ENCODE measurements at places on chromosomes 2 and 18.

GRCh38 chr2:118430510-118431164 lies 342.4 kb downstream of the INSIG2 start:
- DNase-seq: no peak

DNA sequence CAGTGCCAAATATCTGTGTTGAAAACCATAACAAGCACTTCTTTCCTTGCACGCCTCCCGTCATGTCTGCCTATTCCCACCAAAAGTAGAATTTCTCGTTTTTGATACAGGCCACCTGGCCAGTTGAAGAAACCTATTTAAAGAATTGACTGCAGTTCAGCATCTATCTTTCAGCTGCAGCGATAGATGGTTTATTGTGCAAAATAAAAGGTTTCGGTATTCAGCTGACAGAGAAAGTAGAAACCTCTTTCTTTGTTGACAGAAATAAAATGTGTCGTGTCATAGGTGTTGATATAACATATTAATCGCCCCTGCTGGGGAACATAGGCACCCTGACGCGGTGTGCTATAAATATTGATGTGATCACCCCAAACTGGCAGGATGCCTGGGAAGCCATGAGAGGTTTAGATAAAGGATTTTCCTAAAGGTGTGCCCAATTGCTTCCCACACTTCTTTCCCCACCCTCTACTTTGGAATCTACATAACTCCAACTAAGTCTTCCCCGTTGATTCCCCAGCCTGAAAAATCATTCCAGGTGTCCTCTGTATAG lies 570.4 kb downstream of the CCDC85A start:
- peak; percentile 28 for DNase-seq

- DNase-seq: no peak
These were observed 18.6 kb downstream of the GLI2 start for GRCh38 chr2:120754067-120754960.

GRCh38 chr2:85873679-85874078 lies 15.1 kb downstream of the ST3GAL5 start:
- no peak for DNase-seq

- DNase-seq: no peak
These were observed 25.7 kb downstream of the MEX3C start for GRCh38 chr18:51171625-51172259.

- DNase-seq: no peak
These were observed 101.2 kb upstream of the ASB18 start for GRCh38 chr2:236365258-236366048.

GRCh38 chr2:181457741-181458425 lies 697 bp downstream of the ITGA4 start:
- peak; percentile 77 for DNase-seq

- DNase-seq: peak; percentile 64
These were observed 6.6 kb downstream of the D2HGDH start for GRCh38 chr2:241741016-241741415.

- no peak for DNase-seq
These were observed 305.9 kb downstream of the ARHGAP15 start for GRCh38 chr2:143435131-143435530.

GRCh38 chr18:46408334-46408987 lies 248.6 kb downstream of the LOXHD1 start:
- DNase-seq: no peak

DNA sequence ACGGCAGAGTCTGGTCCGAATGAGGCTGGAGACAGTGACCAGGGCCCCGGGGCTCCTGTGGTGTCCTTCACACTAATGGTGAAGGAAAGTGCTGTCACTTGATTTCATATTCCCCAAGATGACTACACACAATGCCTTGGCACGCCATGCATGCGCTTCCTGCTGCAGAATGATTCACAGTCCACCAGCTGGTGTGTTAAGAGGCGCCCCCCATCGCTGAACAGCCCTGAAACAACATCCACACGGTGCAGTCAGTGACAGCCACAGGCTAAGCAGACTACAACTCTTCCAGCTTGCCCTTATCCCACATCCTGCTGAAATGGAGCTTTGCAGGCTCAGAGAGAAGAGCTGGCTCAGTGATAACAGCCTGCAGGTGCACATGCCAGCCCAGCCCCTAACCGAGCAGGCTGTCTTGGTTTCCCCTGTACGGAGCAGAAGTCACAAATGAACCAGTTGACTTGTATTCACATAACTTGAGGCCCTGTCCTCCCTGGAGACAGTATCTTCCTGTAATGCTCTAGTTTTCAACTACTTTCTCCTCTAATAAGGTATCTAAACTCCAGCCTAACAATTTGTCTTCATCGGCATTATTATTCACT lies 24.3 kb upstream of the CDH20 start:
- peak; percentile 62 for DNase-seq

DNA sequence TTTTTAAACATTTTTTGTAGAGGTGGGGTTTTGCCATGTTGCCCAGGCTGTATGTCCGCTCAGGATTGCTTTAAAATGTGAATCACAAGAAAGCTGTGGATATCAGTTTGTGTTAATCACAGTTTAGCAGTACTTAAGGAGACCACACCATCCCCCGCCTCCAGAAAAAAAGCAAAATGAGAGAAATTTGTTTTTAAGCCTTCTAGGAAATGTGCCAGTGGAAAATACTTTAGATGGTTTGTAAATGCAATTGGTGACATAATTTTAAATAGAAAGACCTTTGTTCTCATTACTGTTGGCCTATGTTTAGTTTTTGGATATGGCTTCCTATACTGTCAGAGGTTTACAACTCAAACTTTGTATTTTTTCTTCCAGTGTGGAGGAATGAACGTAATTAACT lies 27.0 kb downstream of the GCA start:
- no peak for DNase-seq

- no peak for DNase-seq
These were observed 30.8 kb upstream of the AAK1 start for GRCh38 chr2:69674316-69674670.

DNA sequence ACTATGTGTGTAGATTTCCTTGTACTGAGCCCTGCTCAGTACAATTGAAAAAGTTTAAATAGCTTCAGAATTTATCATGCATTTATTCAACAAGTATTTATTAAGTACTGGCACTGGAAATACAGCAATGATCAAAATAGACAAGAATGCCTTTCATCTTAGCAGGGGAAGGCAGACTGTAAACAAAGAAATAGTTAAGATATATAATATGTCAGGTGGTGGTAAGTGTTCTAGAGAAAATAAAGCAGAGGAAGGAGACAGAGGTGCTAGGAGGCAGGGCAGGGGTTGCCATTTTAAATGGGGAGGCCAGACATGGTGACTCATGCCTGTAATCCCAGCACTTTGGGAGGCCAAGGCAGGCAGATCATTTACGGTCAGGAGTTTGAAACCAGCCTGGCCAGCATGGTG lies 13.6 kb upstream of the LIPG start:
- DNase-seq: no peak

DNA sequence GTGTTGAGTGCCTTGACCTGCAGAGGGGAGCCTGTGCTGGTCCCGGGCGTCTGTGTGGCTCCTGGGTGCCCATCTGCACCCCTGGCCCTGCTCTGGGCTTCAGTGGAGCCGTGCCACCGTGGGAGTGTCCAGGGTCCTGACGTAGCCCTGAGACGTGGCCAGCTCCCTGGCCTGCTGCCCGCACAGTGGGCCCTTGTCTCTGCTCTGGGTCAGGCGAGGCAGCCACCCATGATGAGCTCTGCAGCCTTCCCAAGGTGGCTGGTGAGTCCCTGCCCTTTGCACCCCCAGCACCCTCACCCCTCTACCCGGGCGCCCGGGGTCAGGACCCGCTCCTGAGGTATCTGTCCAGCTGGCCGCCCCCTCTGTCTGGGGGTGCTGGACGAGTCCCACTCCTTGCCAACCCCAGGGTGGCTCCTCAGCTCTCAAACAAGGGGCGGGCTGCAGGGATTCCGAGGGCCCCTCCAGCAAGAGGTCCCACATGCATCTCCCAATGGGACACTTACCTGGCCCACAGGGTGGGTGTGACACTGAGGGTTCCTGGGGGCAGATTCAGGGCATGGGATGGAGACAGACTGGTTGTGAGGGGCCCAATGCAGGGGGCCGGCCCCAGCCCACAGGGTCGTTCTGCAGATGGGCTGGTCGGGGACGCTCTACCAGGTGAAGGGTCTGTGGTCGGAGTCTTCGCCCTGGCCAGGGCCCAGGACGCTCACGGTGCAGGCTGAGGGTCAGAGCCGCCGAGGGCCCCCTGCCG lies 2.4 kb downstream of the NEU4 start:
- DNase-seq: peak; percentile 80
